EL (cell line): ENCODE measurements at places on chromosomes 1 and 21.
A peak's percentile ranks its signal among the peaks of the same experiment; 100 is the strongest.

GRCh38 chr21:41222247-41223068 is 54.5 kb downstream of the BACE2 start:
- DNase-seq, result no peak

DNA sequence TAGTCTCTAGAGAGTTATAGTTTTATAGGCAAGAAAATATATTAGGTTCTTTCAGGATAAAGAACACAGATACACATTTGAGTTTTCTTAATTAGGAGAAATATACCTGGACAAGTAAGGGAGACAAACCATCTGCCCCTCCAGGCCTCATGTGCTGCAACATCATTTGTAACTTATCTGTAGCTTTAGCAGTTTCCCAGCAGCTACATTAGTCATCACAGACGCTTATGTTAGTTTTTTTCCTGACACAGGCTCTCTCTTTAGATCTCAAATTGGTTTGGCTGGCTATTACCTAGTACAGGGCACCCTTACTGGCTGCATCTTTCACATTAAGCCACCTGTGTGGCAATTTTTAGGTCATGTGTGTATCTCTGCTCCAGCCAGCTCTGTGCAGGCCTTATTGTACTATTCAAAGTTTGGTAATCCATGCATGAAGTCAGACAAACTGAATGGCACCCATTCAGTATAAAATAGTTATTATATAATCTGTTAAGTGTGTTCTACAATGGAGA is 25.9 kb downstream of the GNPAT start:
- no peak for DNase-seq

DNA sequence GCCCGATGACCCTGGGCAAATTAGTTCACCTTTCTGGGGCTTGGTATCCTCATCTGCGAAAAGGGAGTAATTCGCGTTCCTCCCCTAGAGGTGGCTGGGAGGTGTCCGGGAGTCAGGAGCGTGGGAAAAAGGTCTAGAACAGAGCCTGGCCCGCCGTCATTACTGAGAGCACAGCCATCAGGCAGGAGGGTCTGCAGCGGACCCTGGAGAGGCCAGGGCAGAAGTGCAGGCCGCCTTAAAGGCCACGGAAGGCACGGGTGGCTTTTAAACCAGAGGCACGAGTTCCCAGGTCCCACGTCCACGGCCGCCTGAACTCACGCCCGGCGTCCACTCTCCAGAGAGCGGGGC is 850 bp downstream of the PANK4 start:
- no peak for DNase-seq

DNA sequence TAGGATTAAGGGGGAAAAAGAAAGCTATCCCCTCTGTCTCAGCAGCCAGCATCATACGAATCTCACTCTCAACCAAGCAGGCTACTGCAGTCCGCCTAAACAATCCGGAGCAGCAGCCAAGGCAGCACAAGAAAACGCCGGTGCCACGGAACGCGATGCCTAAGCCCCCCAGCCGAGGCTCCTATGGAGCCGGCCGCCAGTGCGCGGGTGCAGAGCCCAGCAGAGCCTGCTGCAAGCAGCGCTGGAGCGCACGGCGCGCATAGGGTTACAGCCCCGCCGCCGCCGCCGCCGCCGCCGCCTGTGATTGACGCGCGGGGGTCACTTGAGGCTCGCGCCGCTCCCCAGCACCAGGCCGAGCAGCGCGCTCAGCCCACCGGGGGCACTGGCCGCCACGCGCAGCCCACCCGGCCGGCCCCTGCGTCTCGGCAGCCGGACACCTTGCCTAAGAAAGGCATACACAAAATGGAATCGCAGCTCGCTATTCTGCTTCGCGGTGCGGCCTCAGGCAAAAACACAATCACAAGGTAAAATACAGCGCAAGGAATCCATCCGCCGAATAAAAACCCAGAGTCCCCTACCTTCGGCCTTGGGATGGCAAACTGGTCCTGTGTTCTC is 780 bp downstream of the HIVEP3 start:
- peak; percentile 50 for DNase-seq

DNA sequence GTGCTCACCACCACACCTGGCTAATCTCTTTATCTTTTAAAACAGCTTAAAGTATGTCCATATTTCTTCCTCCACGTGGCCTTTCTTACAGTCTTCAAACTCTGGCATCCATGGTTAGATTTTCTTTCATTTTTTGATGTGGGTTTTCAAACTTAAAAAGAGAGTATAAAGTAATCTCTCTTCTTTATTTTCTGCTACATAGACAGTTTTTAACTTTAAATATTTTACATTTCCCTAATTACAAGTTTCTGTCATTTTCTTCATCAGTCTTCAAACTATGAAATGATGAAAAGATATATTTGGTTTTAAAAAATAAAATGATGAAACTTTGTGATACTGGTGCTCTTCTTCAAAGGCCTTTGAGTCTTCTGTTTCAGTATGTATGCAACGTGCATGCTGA is 143.5 kb upstream of the ESRRG start:
- DNase-seq, result no peak

DNA sequence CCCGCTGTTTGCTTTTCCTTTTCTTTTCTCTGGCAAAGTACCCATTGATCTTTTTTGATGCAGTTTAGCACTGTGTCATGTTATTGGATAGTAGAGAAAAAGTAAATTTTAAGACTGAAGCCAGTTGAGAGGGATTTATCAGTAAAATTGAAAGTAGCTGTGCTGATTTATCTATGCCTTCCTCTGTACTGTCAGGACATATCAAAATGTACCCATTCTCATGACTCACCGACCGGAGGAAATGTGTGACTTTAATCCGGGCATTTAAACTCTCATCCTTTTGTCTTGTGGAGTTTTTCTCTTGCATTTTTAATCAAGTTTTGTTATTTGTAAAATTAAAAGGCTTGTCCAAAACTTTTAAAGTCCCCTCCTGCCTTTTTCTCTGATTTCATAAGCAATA is 276.6 kb upstream of the FMN2 start:
- DNase-seq, result no peak

GRCh38 chr1:205571747-205572146 is 60.1 kb downstream of the ELK4 start:
- DNase-seq, result no peak

GRCh38 chr1:205270764-205271163 is 43.0 kb downstream of the TMCC2 start:
- DNase-seq, result peak; percentile 53

DNA sequence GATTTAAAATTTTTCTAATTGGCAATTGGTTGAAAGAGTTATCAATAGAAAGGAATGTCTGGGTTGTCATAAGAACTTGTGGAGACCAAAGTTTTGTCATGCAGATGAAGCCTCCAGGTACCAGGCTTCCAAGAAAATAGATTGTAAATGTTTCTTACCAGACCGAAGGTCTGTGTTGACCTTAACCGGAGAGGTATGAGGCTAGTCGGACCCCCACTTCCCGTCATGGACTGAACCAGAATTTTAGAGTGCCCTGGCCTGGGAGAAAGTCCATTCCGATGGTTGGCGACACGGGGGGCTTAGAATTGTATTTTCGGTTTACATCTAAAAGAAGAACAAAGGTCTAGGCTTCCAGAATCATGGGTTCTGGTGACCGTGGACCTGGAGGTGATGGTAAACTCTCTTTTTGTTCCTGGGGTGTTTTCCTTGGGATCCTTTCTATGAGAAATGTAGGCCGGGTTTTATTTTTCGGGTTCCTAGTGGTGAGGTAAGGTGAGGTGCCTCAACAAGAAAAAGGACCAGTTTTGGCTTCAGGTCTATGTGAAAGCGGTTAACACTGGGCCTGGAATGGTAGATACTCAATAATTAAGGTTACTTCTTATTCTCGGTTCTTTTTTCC is 405 bp upstream of the UHMK1 start:
- DNase-seq, result no peak

DNA sequence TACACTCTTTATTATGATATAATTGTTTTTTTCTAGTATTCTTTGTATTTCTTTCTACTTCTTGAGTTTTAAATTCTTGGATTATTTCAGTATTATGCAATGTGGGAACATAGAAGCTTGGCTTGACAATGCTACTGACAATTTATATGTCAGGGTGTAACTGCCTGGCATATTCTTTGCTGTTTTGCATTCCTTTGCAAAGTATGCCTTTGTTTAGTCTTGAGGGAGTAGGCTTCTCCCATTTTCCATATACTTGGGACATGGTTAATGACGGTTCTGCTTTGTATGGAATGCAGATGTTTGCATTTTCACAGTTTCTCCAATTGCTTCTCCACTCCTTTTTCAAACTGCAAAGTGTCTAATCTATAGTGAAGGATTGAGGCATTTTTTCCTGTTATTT is 109.8 kb downstream of the HMCN1 start:
- no peak for DNase-seq

DNA sequence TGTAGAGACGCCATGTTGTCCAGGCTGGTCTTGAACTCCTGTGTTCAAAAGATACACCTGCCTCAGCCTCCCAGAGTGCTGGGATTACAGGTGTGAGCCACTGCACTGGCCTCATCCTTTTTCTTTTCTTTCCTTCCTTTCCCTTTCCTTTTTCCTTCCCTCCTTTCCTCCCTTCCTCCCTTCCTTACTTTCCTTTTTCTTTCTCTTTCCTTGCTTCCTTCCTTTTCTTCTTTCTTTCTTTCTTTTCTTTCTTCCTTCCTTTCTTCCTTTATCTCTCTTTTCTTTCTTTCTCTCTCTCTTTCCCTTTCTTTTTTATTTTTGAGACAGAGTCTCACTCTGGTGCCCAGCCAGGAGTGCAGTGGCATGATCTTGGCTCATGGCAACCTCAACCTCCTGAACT is 5.8 kb downstream of the FAM229A start:
- no peak for DNase-seq

DNA sequence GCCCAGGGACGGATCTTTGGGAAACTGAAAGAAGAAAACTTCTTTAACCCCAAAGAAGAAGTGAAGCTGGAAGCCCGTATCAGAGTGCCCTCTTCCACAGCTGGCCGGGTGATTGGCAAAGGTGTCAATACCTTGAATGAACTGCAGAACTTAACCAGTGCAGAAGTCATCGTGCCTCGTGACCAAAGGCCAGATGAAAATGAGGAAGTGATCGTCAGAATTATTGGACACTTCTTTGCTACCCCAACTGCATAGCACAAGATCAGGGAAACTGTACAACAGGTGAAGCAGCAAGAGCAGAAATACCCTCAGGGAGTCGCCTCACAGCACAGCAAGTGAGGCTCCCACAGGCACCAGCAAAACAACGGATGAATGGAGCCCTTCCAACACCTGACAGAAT is 114.0 kb downstream of the NBPF12 start:
- DNase-seq, result no peak

- DNase-seq, result no peak
These were observed 26.3 kb downstream of the CAMTA1 start for GRCh38 chr1:6811583-6811982.

DNA sequence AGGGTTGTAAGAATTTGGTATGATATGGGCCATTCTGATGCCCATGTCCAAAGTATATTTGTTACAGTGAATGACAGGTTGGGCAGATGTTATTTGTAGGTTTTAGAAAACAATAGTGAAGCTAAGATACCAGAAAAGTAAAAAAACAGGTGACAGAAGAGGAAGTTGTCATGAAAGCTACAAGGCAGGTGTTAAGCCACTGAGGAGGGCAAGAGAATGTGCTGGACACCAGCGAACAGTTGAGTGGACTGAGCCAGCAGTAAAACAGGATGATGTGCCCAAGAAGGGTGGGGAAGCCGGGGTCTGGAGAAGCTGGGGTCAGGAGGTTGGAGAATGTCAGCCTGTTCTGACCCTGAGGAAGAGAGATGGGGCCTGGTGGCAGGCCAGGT is 83.3 kb downstream of the DTL start:
- DNase-seq, result no peak

DNA sequence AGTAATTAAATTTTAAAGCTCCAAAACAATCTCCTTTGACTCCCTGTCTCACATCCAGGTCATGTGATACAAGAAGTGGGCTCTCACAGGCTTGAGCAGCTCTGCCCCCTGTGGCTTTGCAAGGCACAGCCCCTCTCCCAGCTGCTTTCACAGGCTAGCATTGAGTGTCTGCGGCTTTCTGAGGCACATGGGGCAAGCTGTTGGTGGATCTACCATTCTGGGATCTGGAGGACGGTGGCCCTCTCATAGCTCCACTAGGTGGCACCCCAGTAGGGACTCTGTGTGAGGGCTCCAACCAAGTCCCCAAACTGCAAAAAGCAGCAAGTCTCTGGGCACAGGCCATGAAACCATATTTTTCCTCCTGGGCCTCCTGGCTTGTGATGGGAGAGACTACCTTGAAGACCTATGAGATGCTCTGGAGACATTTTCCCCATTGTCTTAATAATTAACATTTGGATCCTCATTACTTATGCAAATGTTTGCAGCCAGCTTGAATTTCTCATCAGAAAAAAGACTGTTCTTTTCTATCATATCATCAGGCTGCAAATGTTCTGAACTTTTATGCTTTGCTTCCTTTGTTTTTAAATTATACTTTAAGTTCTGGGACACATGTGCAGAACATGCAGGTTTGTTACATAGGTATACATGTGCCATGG is 554.1 kb upstream of the OLFM3 start:
- peak; percentile 52 for DNase-seq

- DNase-seq, result peak; percentile 51
These were observed 7.5 kb downstream of the KIF1B start for GRCh38 chr1:10217748-10218441.

GRCh38 chr1:27481994-27482620 is 7.9 kb downstream of the WASF2 start:
- DNase-seq, result no peak

- no peak for DNase-seq
These were observed 45.1 kb downstream of the FYB2 start for GRCh38 chr1:56774067-56774609.

- no peak for DNase-seq
These were observed 10.7 kb downstream of the RPF1 start for GRCh38 chr1:84489766-84490165.

GRCh38 chr21:15462092-15462491 is 267.7 kb upstream of the USP25 start:
- DNase-seq, result no peak

GRCh38 chr1:99659755-99660210 is 13.9 kb downstream of the PALMD start:
- DNase-seq, result no peak

GRCh38 chr1:21337928-21338572 is 47.8 kb upstream of the ECE1 start:
- peak; percentile 46 for DNase-seq

DNA sequence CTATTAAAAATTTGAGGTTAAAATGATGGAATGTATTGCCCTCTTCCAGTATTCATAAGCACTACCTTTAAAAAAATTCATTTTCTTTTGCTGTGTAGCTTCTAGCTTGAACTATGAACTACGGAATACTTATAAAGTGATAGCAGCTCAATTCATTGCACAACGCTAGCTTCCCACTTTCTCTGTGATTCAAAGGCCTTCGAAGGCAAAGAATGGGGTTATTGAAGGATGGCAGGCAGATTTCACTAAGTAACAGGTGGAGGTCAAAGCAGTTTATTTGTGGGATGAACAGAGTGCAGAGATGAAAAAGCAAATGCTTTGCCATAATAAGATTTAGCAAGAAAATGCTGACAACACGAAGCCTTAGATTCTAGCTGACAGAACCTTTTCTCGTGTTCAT is 290.6 kb downstream of the NFIA start:
- DNase-seq, result no peak

GRCh38 chr1:213899413-213899812 is 88.4 kb upstream of the PROX1 start:
- DNase-seq, result no peak

DNA sequence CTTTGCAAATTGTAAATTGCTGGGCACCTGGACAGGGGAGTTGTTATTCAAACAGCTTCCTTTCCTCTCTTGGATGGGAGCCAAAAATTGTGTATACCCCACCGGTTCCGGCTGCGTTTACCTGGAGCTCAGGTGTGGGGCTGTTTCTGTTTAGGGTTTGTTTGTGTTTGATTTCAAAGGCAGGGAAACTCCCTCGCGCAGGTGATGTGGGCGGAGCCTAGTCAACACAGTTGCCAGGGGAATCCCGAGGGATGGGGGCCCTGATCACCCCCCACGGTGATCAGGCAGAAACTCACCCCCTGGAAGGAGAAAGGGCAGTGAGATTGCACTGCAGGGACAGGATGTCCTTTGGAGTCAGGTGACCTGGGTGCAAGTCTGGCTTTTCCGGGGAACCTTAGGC is 28.3 kb downstream of the CDCP2 start:
- DNase-seq, result no peak
